ENCODE measurements at places on chromosomes 3 and 15.

DNA sequence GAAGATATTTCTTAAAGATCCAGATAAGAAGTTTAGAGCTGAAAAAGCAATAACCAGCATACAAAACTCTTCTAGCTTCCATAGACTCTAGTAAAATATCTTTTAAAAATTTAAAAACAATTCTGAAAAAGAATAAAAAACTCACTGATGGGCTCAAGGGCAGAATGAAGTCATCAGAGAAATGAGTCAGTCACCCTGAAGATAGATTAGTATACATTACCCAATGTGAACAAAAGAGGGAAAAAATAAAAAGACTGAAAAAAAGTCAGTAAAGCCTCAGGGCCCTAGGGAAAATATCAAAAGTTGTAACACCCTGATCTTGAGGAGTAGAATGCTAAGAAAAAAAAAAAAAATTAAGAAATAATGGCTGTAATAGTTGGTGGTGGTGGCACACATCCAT, 11.4 kb downstream of the DET1 start:
- DNase-seq, result no peak

GRCh38 chr3:187615630-187616029, 54.6 kb downstream of the SST start:
- no peak for DNase-seq

DNA sequence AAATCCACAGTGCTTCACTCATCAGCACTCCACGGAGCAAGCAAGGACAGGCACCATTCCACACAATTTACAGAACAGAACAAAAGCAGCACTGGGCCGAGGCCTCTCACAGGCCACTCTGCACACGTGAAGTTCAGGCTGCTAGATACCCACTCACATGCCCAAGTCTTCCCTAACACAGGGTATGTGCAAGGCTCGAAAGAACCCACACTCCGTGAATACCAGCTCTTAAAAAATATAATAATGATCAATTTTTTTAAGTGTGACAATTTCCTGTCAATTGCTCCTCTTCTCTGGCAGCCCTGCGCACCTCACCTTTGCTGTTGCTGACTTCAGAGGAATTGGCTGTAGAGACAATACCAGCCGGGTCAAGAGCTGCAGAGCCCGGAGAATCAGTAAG, 19.0 kb downstream of the XPC start:
- no peak for DNase-seq

DNA sequence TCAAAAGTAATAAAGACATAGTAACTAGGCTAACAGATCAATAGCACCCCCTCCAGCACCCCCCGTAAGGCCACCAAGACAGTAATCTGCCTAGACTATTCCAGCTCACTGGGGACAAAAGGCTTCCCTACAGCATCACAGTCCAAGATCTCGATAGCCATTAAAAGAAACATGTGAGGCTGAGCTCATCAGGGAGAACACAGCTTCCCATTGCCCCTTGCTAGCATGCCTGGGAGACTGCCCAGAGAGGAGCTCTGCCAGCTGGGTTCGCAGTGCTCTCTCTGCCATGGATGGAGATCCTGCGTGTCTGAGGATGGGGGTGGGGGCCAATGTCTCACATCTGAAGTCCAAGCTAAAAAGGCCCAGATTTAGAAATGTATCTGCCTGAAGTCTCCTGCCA, 17.8 kb downstream of the LRIG1 start:
- no peak for DNase-seq

- no peak for DNase-seq
Observed at GRCh38 chr3:100982710-100983109, 10.5 kb downstream of the ABI3BP start.

Measured in NCI-H2171 (cell line).